AG04449 (cell line): ENCODE measurements at places on chromosomes 5 and 9.

- no peak for DNase-seq
Measured at GRCh38 chr5:170750791-170751190, 32.7 kb upstream of the GABRP start.

DNA sequence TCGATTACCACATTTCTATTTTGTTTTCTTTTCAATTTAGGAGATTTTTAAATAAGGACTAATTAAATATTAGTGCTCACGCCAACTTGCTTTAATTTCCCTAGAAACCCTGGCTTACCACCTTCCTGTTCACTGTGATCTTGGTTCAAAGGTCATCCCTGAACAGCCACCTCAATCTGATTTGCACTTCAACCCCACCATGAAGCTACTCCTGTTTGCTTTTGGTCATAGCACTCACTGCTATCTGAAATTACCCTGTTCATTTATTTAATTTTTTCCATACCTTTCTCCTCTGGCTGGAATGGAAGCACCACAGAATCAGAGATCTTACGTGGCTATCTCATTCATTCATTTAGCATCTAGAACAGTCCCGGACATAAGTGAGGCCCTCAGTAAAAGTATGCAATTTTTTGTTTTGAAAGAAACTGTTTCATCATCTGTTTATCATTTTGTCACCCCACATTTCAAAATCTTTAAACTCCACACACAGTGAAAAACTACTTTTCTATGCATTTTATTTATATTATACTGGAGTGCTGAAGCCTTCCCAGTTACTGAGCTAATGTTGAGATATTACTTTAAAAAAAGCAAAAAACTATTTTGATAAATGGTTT lies 17.2 kb upstream of the ADAMTSL1 start:
- no peak for DNase-seq

DNA sequence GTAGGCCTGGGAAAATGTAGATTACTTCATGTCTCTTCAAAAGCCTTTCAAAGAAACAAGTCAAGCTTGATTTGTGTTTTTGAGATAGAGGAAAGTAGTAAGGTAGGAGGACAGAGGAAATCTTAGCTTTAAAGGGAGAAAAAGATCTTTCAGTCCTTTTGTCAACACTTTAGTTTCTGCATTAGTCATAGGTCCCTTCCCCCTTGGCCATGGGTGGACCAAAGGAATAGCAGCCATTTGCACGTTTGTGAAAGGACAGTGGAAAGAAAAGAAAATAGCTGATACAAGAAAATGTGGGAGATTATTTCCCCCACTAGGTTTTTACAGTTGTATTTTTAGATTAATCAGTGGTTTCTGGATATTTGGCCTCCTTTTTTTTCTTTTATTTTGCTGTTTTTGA lies 121.9 kb upstream of the GRHPR start:
- DNase-seq: no peak

- DNase-seq: no peak
Measured at GRCh38 chr5:158175934-158176481, 317.1 kb upstream of the CLINT1 start.

DNA sequence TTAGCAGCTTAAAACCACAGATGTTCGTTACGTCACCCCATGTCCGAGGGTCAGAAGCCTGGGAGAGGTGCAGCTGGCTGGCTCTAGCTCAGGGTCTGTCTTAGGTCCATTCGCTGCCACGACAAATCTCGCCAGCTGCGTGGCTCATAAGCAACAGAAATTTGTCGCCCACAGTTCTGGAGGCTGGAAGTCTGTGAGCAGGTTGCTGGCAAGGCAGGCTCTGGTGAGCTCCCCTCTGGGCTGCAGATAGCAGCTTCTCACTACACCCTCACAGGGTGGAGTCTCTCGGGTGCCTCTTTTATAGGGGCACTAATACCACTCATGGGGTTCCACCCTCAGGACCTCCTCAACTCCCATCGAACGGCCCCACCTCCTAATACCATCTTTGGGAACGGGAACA lies 40.1 kb upstream of the FCN2 start:
- no peak for DNase-seq

GRCh38 chr9:33287087-33287490 lies 3.2 kb upstream of the NFX1 start:
- DNase-seq: peak; percentile 14

DNA sequence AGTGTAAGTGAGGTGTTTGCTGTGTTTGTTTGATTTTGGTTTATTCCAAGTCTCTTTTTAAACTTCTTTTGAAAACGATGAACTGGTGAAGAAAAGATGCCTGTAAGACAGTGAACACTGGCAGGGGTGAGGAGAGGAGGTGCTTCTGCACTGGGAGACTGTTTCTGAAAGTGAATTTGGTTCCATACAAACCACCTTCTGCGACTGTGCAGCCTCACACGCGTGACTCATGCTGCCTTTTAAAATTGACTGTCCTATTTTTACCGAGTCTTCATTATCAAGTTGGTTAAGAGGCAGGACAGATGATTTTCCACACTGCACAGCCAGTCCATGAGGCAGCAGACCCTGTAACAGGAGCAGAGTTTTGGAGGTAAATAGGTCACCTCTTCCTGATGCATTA lies 340.6 kb downstream of the MTRR start:
- DNase-seq: no peak

DNA sequence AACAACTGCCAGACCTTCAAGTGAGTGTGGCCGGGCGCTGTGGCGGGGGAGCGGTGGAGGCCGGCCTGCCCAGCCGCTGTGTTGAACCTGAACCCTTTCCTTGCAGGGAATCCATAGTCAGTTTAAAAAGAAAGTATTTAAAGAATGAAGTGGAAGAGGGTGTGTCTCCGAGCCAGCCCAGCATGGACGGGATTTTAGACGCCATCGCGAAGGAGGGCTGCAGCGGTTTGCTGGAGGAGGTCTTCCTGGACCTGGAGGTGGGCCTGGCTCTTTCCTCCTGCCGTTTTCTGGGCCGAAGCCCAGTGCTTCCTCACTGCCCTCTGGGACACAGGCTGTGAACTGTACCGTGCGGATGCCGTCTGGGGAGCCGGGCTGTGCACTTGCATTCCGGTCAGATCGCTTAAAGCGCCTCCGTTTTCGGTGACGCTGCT lies 19.1 kb downstream of the EXOC3 start:
- DNase-seq: no peak

- DNase-seq: no peak
Measured at GRCh38 chr5:1144089-1144488, 32.2 kb upstream of the SLC12A7 start.

- no peak for DNase-seq
Measured at GRCh38 chr5:123455640-123456039, 32.4 kb upstream of the CEP120 start.

- no peak for DNase-seq
Measured at GRCh38 chr5:119072496-119072895, 1.6 kb downstream of the DMXL1 start.

DNA sequence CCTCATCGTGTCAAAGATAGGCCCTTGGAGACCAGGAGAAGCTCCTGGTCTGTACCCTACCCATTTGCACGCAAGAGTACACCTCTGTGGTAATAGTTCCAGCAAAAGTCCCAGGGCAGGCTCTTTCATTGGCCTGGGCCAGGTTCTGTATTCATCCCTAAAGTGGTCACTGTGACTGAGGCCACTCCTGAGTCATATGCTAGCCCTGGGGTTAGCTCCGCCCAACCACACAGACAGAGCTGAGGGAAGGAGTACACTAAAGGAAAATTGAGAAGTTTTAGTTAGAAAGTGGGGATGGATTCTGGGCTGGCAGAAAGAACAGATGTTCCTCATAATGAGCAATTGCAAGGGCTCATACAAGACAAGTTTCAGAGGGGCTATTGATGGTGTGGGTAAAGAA lies 206.7 kb downstream of the ARHGAP26 start:
- no peak for DNase-seq

- DNase-seq: no peak
Measured at GRCh38 chr5:763397-763796, 21.1 kb downstream of the ZDHHC11B start.

- DNase-seq: no peak
Measured at GRCh38 chr5:34659168-34659567, 3.0 kb downstream of the RAI14 start.

DNA sequence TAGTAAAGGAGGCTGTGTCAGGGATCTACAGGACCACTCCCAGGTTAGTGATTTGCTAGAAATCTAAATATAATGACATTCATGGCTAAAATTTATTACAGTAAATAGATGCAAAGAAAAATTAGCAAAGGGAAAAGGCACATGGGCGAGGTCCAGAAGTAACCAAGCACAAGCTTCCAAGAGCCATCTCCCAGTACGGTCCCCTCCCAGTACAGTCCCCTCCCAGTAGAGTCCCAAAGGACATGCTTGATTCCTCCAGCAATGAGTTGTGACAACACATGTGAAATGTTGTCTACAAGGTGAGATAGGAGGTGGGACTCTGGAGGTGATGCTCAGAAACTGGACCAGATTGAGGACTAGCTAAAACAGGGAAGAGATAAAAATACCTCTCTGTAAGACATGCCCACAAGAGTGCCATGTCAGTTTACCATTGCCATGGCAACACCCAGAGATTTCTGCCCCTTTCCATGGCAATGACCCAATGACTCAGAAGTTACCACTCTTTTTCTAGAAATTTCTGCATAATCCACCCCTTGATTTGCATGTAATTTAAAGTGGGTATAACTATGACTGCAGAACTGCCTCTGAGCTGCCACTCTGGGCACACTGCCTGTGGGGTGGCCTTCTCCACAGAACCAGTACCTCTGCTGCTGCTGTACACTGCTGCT lies 27.9 kb upstream of the CEMIP2 start:
- DNase-seq: no peak
